ENCODE measurements at places on chromosomes 16 and 17. TPM values are rescaled to one million over a fixed set of nuclear protein-coding genes. Genes with fewer than 3 reads are reported as not detected.
A peak's percentile ranks its signal among the peaks of the same experiment; 100 is the strongest.

Gene LAT
- 179 TPM for total RNA-seq

Gene LPO
- total RNA-seq = 0.13 TPM

Gene EPN3
- total RNA-seq = not detected

Gene BCAS3
- 42.3 TPM for total RNA-seq

Gene CCL8
- total RNA-seq = not detected

Gene NPTX1
- total RNA-seq = 0.22 TPM

DNA sequence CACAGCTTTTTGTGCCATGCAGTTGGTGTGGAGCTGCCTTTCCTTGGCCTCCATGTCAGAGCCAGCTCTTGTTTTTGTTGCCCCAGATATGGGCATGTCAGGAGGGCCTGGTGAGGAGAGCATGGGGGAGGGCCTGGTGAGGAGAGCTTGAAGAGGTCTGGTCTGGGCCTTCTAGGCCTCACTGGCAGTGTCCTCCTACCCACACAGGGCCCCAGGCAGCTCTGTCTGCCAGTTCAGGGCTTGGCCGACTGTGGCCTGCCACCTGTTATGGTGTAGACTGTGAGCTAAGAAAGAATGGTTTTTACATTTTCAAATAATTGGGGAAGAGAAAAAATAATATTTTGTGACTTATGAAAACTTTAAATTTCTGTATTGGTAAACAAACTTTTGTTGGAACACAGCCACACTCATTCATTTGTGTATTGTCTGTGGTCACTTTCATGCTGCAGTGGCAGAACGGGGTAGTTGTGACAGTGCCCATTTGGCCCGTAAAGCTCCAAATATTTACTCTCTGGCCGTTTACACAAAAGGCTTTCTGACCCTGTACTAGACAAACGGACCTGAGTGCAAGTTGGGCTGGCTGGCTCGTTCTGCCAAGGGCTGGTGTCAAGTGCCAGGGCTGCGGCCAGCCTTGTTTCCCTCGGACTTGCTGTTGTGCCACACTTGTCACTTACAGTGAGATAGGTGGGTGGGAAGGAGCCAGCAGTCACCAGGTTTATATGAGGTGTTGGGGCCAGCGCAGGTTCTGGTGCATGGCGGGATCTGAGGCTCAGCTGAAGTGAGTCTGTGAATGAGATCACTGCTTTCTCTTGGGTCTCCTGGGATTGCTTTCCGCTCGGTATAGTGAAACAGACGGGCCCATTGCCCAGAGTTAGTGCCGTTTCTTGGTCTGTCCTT lies 18.2 kb downstream of the PGS1 start:
- H3K27me3 ChIP-seq = no peaks in the 10 kb centered on the region
- H3K4me1 ChIP-seq = no peaks in the 10 kb centered on the region
- DNase-seq = no peak
- no peak overlapping the region for H3K27ac ChIP-seq
- no peaks in the 10 kb centered on the region for H3K36me3 ChIP-seq

DNA sequence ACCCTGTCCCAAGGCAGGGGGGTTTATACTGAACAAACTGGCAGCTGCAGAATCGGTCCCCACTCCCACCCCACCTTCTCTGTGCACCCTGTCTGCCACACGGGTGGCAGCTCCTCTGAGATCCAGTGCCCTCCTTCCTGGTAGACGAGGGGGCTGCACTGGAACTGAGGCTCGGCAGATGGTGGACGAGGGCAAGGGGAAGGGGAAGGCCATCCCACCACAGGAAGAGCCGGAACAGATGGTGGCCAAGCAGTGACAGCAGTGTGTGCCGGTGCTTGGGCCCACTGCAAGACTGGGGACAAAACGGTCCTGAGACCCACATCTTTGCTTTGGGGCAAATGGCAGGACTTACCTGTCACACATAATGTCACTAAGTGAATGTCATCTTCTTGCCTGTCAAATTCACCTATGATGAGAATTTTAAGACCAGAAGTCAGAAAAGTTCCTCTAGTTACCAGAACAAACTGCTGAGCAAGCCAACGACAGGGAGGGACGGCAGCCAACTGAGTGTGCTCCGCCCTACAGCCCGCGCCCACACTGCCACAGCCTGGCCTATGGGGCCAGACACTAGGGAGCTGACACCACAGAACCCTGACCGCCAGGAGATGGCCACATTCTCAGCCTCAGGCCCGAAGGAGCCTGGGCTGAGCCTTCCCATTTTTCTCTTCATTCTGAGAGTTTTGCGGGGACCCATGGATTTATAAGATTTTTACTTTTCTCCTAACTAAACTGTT lies 14.4 kb downstream of the NTAN1 start:
- DNase-seq = no peak
- peaks cover 5% of the 10 kb centered on the region for H3K36me3 ChIP-seq
- no peak overlapping the region for H3K27ac ChIP-seq
- H3K4me1 ChIP-seq = no peaks in the 10 kb centered on the region
- H3K4me3 ChIP-seq = no peak overlapping the region
- no peaks in the 10 kb centered on the region for H3K27me3 ChIP-seq

DNA sequence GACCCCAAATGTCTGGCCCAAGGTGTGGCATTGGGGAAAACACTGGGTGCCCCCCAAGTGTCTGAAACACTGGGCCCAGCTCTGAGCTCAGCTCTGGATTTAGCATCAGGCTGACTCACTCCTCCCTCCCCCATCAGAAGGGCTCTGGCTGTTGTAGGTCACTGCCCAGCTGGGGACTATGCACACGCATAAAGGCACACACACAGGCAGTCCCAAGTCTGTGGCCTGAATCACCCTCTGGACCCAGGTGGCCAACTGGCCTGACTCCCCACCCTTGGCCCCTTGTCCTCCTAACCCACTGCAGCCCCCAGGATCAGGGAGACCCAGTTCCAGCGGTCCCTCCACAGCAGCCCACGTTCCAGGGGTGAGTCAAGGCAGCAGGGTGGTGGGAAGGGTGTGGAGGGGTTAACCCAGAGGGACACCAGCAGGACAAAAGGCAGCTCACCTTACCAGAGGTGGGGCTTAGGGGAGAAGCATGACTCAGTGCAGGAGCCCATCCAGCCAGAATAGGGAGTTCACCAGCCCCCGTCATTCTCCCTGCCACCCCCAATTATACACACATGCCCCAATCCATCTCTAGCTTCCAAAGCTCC lies 47.0 kb downstream of the MYO18A start:
- no peaks in the 10 kb centered on the region for H3K27me3 ChIP-seq
- H3K36me3 ChIP-seq = no peaks in the 10 kb centered on the region
- H3K4me1 ChIP-seq = peaks cover 14% of the 10 kb centered on the region
- H3K4me3 ChIP-seq = no peak overlapping the region

- no peaks in the 10 kb centered on the region for H3K27me3 ChIP-seq
- no peak overlapping the region for H3K4me3 ChIP-seq
- no peak overlapping the region for H3K27ac ChIP-seq
- H3K4me1 ChIP-seq = no peaks in the 10 kb centered on the region
- no peak for DNase-seq
Measured at GRCh38 chr17:33469421-33469820, 176.3 kb upstream of the ASIC2 start.

DNA sequence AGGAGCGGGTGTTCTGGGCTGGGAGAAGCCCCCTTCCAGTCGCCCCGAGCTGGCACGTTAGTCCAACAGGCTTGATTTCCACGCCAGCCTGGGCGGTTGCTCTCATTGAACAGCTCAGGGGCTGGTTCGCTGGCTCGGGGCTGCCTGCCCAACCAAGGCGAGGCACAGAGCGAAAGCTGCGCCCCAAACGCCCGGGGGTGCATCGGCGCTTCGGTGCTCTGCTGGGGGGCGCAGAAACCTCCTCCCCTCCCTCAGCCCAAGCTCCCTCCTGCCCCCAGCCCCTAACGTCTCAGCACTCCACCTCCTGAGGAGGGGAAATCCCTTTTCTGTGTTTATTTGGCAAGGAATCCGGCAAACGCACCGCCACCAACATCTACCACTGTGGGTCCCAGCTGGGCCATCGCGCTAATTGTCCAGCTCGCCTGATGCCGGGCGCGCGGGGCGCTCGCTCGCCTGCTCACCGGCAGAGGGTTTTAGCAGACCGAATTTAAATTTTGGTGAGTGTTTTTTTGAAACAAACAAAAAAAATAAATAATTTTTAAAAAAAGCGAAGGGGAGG lies 29.5 kb upstream of the RBFOX1 start:
- H3K36me3 ChIP-seq = no peaks in the 10 kb centered on the region
- H3K27ac ChIP-seq = no peak overlapping the region
- H3K4me3 ChIP-seq = no peak overlapping the region
- no peaks in the 10 kb centered on the region for H3K4me1 ChIP-seq
- H3K27me3 ChIP-seq = no peaks in the 10 kb centered on the region

- no peak overlapping the region for H3K4me3 ChIP-seq
- no peak overlapping the region for H3K27ac ChIP-seq
- H3K27me3 ChIP-seq = no peaks in the 10 kb centered on the region
Measured at GRCh38 chr17:47884905-47885730, 10.9 kb upstream of the SP2 start.

- peaks cover 8% of the 10 kb centered on the region for H3K36me3 ChIP-seq
- H3K27me3 ChIP-seq = no peaks in the 10 kb centered on the region
- H3K27ac ChIP-seq = no peak overlapping the region
- H3K4me3 ChIP-seq = no peak overlapping the region
Measured at GRCh38 chr16:48556913-48557351, 53.0 kb downstream of the N4BP1 start.

- no peak overlapping the region for H3K27ac ChIP-seq
- no peak overlapping the region for H3K4me3 ChIP-seq
- H3K4me1 ChIP-seq = peaks cover 10% of the 10 kb centered on the region
- no peaks in the 10 kb centered on the region for H3K27me3 ChIP-seq
Measured at GRCh38 chr16:11367483-11367906, 22.2 kb downstream of the RMI2 start.

DNA sequence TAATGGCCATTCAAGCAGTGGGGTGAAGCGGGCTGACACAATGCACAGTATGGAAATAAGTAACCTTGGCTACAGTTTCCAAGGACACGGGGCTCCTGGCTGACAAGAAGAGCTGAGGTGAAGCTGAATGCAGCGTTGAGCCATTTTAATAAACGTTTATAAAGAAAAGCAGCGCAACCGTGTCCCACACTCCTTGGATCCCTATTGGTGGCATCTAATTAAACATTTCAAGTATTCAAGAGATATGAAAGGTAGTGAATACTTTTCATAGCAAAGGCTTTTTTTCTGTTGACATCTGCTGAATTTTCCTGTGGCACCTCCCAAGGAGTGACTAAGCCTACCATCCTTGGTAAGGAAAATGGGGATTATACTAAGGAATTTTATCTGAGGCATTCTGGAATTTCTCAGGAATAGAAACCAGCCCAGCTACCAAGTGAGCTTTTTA lies 26.5 kb downstream of the DUSP14 start:
- H3K4me1 ChIP-seq = no peaks in the 10 kb centered on the region
- peaks cover 12% of the 10 kb centered on the region for H3K36me3 ChIP-seq
- H3K27me3 ChIP-seq = no peaks in the 10 kb centered on the region
- DNase-seq = no peak
- H3K4me3 ChIP-seq = no peak overlapping the region

DNA sequence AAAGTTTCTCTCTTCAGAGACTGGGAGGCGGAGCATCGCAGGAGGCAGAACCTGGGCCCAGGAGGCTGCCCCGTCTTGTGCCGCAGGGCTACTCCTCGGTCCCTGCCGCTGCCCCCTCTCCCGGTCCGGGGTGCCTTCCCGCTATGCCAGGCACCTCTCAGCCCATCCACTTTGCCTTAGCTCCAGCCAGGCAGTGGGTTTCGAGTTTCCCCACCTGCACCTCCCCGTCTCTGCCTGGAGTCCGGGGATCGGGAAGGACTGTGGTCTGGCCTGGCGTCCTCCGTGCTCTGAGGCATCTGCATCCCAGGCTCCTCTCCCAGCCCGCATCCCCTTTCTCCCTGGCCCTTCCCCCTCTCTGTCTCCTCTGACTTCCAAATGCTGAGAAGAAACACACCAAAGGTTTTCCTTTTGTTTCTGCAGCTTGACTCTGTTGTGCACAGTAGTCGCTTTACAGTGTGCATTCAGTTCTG lies 26.8 kb upstream of the PIK3R6 start:
- H3K27ac ChIP-seq = peak overlapping the region; percentile 12
- H3K4me1 ChIP-seq = peaks cover 43% of the 10 kb centered on the region
- no peak for DNase-seq
- no peaks in the 10 kb centered on the region for H3K27me3 ChIP-seq
- H3K4me3 ChIP-seq = no peak overlapping the region

DNA sequence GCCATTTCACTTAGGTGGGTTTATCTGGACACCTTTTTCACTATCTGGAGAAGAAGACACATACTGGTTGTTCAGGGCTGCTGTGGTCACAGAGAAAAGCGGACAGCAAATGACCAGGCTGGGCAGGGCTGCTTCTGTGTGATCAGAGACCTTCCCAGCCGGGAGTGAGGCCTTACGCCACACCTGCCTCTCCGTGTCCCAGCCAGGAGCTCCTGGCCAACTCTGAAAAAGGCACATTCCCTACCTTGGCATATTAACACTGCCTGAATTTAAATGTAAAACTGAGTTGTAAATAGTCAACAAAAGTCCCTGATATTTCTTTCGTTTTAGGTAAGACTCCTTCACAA lies 9.1 kb upstream of the SOST start:
- no peaks in the 10 kb centered on the region for H3K36me3 ChIP-seq
- no peak overlapping the region for H3K4me3 ChIP-seq
- no peak overlapping the region for H3K27ac ChIP-seq
- no peaks in the 10 kb centered on the region for H3K27me3 ChIP-seq
- DNase-seq = no peak
- no peaks in the 10 kb centered on the region for H3K4me1 ChIP-seq

DNA sequence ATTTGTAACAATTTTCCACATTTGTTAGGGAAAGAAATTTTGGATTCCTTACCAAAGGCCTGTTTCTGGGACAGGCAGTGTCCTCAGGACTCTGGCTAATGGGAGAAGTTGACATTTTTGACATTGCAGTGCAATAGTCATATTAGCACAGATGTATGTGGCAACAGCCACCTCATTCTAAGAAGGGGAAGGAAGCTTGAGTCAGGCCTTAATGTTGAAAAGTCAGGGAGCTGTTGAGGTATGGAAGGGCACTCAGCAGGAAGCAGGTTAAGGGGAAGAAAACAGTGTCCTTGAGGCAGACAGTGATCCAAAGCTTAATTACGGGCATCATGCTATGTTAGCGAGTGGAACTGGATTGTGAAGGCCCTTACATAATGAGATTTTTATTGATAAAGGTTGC lies 20.9 kb downstream of the AKTIP start:
- peaks cover 59% of the 10 kb centered on the region for H3K36me3 ChIP-seq
- H3K27me3 ChIP-seq = no peaks in the 10 kb centered on the region
- no peak overlapping the region for H3K27ac ChIP-seq
- DNase-seq = no peak

DNA sequence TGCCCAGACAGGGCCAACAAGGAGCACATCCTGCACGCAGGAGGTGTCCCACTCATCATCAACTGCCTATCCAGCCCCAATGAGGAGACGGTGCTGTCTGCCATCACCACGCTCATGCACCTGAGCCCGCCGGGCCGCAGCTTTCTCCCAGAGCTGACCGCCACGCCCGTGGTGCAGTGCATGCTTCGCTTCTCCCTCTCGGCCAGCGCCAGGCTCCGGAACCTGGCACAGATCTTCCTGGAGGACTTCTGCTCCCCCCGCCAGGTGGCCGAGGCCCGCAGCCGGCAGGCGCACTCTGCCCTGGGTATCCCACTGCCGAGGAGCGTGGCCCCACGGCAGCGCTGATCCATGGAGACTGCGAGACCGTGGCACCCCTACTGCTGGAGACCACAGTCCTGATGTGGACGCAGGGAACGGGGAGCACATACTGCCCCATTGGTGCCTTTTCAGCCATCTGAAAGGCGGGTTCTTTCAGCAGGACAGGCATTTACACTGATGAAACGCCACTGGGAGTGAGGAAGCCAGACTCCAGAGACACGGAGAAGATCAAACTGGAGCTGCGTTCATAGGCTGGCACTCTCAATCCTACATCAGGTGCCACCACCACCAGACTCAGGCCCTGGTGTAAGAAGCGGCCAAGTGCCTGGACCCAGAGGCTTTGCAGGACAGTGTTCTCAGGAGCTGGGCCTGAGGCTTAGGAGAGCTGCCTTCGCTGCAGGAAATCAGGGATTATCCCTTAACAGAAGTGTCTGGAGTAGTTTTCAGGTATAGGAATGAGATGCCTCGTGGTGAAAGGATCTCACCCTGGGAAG lies 2.6 kb downstream of the NT5C start:
- no peak for DNase-seq
- no peaks in the 10 kb centered on the region for H3K27me3 ChIP-seq
- H3K4me1 ChIP-seq = peaks cover 8% of the 10 kb centered on the region
- H3K36me3 ChIP-seq = peaks cover 14% of the 10 kb centered on the region

All from naive thymus-derived CD4-positive, alpha-beta T cell (primary cell).